Stimulated activated CD8-positive, alpha-beta memory T cell treated with anti-CD3 and anti-CD28 coated beads, Interleukin-2, amount 100 ng/mL, for 48 hours (primary cell): ENCODE measurements at places on chromosomes 5 and 9.
A peak's percentile ranks its signal among the peaks of the same experiment; 100 is the strongest.

- peak; percentile 3 for DNase-seq
Measured at GRCh38 chr5:136082390-136083193, 50.1 kb upstream of the SMAD5 start.

- no peak for DNase-seq
Measured at GRCh38 chr9:136239983-136240330, 5.7 kb downstream of the QSOX2 start.

- no peak for DNase-seq
Measured at GRCh38 chr5:39547553-39548154, 122.9 kb upstream of the DAB2 start.

DNA sequence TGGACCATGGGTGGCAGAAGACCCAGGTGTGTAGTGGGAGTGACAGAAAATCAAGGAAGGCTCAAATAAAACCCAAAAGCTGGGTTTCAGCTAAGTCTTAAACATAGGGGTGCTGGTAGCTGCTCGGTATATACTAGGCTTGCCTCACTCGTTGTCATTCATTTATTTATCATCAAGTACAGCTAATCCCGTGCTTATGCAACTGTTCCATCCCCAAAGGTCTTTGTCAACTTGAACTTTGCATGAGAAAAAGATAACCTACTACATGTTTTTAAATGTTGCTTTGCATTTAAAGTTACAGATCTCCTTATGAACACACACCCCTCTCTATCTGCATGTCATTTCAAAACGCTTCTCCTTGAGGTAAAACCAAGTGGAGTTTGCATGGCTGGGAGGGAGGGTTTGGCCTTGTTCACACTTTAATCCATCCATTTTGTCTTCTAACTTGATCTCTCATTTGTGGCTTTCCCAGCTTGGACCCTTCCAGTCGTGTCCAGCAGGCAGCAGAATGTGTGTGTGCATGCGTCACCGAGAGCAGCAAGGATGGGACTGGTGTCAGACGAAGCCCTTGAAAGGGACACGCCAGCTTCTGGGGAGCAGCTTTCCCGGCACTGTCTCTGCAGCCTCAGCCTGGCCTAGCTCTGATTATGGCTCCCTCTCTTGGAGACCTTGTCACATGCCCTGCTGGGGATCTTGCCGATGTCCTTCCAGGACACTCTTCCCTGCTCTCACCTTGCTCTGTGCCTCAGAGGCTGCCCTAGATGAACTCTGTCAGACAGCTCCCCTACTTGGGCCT, 133.5 kb downstream of the GADD45G start:
- DNase-seq = no peak

DNA sequence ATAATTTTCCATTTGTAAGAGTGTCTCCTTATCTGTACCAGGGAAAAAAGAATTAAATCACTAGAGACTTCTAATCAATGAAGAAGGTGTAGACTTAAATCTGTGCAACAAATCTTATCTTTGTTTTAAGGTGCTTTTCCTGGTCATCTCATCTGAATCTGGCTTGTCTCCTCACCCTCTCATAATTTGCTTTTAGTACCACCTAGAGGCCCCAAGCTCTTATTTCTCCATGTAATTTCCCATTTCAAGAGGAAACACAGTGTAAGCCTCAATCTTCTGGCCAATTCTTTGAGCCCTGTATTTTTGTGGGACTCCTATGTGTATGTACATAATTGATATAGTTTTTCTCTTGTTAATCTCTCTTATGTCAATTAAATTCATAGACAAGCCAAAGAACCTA, 1975.3 kb upstream of the CDH6 start:
- no peak for DNase-seq
